ENCODE measurements at places on chromosomes 7 and 10.
A peak's percentile ranks its signal among the peaks of the same experiment; 100 is the strongest.

GRCh38 chr10:47322300-47323061 lies at the start of gene GDF2:
TSS of gene GDF2 (plus strand) at chr10:47322454. CDS start at chr10:47322669, 215 bp downstream.
- DNase-seq, result no peak

DNA sequence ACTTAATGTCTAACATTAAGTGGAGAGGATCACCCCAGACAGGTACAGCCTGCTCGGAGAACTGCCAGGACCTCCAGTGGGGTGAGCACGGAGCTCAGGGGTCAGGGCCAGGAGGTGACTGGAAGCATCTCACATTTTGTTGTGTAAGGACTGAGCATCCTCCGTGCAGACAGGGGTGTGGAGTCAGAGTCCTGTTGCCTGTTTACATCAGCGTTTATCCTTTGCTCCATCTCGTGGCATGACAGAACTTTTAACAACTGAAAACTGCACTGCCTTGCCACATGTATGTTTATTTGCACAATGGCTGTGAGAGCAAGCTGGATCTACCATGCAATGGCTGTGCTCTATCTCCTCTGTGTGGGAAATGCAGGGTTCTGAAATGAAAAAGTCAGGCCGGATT lies 175.4 kb upstream of the AKR1E2 start:
- DNase-seq, result no peak

DNA sequence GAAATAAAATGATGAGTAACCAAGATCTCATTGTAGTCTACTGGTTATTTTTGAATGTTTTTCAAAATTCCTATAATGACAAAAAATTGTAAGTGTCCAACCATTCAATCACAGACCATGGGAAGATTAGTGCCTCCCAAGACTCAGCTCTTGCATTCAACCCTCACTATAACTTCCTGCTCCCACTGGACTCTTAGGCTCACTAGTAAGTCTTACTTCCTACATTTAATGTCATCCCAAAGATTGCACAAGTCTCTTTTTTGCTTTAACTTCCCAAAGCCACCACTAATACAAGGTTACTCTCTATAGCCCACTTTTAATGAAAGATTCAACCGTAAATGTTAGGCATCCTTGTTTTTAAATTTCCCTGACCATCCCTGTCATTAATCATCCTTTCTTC lies 111.9 kb upstream of the NRBF2 start:
- no peak for DNase-seq

- DNase-seq, result no peak
Observed at GRCh38 chr10:7708832-7709231, 5.7 kb downstream of the ITIH2 start.

GRCh38 chr7:95916573-95917297 lies 144.4 kb downstream of the DYNC1I1 start:
- peak; percentile 70 for DNase-seq

DNA sequence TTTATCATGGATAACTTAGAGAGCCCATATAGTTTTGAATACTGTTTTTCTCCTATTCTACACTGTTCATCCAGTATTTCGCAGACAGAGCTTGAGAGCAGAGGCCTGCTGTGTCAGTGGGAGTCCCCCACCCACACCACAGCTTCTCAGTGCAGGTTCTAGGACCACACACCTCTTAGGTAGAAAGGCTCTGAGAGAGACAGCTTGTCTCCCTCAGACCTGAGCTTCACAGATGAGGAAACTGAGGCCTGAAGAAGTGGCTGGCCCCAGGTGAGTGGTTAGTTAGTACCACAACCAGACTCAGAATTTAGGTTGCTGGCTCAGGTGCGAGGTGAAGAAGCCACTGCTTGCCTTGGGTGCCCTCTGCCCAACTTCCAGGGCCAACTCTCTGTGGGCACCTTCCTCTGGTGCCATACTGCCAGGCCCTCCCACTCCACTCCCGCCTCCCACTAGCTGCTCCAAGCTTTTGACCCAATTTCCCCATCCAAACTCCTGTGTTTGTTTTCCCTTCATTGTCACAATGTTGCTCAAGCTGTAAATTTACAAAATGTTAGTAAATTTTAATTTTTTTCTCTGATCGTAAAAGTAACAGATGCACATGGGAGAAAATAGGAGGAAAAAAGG lies 7.6 kb upstream of the HILPDA start:
- DNase-seq, result no peak

GRCh38 chr7:113285411-113285810 lies 167.1 kb upstream of the SMIM30 start:
- DNase-seq, result peak; percentile 42

GRCh38 chr7:101633511-101633910 lies 4.4 kb upstream of the MYL10 start:
- no peak for DNase-seq

GRCh38 chr10:132183046-132183445 lies 3.7 kb upstream of the DPYSL4 start:
- no peak for DNase-seq

DNA sequence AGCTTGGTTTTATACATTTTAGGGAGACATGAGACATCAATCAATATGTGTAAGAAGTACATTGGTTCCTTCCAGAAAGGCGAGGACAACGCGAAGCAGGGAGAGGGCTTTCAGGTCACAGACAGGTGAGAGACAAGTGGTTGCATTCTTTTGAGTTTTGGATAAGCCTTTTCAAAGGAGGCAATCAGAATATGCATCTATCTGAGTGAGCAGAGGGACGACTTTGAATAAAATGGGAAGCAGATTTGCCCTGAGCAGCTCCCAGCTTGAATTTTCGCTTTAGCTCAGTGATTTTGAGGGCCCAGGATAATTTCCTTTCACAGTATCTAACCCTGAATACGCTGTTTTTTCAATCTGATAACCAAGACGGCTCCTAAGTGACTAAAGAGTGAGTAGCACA lies 82.5 kb upstream of the MYO3A start:
- DNase-seq, result no peak

DNA sequence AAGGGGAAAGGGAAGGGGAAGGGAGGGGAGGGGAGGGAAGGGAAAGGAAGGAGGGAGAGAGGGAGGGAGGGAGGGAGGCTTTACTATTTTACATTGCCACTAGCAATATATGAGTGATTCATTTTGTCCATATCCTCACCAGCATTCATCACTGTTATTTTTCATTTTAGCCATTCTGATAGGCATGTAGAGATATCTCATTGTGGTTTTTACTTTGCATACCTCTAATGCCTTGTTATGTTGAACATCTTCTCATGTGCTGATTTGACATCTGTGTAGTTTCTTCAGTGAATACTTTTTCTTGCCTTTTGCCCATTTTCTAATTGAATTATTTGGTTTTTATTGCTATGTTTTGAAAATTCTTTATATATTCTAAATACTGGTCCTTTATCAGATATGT lies 52.7 kb downstream of the GCC1 start:
- DNase-seq, result no peak

DNA sequence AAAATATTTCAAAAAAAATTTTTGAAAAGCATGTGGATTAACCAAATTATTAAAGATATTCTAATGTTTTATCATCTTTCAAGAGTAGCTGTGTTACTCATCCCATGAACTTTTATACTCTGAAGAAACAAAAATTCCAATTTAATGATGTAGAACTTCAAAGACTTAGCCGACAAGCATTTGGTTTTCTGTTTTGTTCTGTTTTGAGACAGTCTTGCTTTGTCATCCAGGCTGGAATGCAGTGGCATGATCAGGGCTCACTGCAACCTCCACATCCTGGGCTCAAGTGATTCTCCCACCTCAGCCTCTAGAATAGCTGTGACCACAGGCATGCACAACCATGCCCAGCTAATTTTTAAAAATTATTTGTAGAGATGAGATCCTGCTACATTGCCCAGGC lies 17.8 kb upstream of the LCOR start:
- peak; percentile 95 for DNase-seq

DNA sequence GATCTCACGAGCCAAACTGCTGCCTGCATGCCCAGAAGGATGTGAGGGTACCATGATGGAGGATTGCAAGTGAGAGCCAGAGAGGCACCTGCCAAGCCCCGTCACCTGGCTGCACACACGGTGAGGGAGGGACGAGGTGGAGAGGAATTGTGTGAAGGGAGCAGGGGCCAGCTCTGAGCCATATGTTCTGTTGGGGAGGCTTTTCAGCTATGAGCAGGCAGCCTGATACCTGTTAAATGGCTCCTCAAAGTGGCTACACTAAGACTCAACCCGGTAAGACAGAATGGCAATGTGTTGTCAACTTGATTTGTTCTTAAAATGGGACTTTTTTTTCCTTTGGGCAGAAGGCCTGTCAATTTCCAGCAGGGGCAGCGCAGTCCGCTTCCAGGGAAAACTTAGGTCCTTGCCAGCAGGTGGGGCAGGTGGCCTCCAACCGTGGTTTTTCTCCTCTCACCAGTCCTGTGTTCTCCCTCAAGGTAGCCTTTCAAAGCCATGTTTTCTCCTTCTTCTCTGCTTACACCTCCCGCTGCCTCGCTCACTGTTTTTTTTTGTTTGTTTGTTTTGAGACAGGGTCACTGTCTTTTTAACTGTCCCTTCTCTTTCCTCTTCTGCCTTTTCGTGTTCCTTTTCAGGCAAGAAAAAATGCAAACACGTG lies 57.7 kb upstream of the ZNRF2 start:
- peak; percentile 43 for DNase-seq

DNA sequence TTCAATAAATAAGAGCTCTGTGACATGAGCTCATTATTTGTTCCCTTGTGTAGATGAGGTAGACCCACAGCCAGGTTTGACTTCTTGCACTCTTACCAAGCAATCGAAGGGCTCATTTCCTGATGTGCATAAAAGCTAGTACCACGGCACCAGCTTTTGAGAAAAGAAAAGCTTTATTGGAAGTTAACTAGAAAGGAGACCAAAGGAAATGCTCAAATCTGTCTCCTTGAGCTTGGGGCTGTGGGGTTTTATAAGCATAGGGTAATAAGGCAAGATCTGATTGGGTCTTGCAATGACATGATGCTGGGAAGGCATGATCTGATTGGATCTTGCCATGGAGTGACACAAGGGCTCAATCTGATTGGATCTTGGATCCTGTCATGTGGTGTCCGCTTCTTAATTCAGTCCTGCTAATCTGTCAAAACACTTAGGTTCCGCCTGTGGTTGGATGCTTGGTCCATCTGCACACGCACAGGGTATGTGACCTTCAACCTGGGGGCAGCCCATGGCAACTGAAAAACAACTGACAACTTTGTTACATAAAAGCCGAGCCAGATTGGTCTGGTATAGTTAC lies 47.8 kb upstream of the FRMD4A start:
- DNase-seq, result no peak

DNA sequence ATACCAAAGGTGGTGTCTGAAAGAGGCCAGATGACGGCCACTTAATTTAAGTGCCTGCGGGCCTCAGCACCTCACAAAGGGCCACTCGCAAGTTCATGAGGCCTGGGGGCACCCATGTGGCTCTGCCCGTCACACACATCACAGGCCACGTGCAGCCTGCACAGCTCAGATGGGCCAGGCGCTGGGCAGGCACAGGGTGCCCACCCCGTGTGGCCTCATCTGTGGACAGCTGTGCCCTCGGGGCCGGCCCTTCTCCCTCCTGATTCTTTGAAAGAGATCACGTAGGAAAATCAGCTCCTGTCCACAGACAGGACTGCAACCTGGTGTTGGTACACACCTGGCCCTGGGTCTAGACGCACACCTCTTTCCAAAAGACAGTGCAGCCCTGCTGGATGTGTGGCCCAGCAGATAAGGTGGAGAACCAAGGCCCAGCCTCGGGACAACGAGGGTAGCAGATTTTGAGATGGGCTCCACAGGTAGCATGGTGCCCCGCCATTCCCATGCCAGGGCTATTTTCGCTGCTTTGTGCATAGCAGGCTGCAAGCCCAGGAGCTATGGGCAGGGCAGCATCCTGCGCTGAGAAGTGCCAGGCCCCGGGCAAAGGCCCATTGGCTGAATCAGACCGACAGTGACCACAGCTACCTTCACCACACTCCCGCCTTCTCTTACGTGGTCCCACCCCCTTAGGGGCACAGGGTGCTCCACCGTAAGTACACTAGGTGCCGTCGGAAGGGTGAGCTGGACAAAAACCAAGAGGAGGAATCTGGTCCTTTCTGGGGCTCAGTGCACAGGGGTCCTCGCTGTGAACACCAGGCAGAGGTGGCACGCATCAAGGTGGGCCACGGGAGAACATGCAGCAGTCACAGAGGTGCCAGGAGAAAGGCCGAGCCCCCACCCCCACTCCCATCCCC lies 124.5 kb downstream of the EBF3 start:
- DNase-seq, result no peak

- no peak for DNase-seq
Observed at GRCh38 chr7:64574540-64575099, 11.7 kb upstream of the ZNF680 start.

GRCh38 chr7:112501801-112502503 lies 21.2 kb downstream of the LSMEM1 start:
- DNase-seq, result no peak

- DNase-seq, result peak; percentile 3
Observed at GRCh38 chr10:51397695-51398094, 301.7 kb downstream of the CSTF2T start.

DNA sequence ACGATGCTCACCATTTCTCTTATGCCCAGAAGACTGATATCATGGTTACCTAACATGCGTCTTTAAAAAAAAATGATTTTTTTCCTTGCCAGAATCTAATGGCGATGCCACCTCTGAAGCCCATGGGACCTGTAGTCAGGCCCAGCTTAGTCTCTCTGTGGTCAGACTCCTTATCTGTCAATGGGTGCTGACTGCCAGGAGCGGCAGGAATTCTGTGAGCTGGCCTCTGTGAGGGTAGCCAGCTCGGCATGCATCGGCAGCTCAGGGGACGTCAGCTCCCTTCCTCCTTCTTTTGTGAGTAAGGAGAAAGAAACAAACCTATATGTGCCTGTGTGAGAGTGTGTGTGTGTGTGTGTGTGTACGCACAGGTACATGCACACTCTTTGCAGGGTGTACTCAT lies 49.9 kb upstream of the ZRANB1 start:
- no peak for DNase-seq

DNA sequence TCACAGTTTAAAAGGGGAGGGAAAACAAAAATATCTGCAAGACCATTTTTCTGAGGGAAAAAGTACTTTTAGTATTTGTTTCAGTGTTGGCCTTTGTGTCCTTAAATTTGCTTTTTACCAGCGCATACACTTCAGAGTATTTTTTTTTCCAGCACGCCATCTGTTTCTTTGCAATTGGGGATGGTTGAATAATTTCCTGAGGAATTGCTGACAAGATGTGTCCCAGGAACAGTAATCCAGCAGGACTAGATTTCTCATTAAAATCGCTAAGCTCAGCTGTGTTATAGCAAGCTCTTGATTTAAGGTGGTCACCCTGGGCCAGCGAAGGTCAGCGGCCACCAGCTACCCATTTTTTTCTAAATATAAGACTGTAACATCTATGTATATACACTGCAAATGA lies 156.9 kb upstream of the RHOBTB1 start:
- no peak for DNase-seq

- DNase-seq, result no peak
Observed at GRCh38 chr7:121101621-121102020, 113.1 kb downstream of the CPED1 start.

GRCh38 chr7:1603346-1604225 lies 33.8 kb upstream of the PSMG3 start:
- no peak for DNase-seq

GRCh38 chr10:6164271-6165095 lies 38.2 kb upstream of the PFKFB3 start:
- DNase-seq, result no peak

- no peak for DNase-seq
Observed at GRCh38 chr10:13091801-13092200, 8.2 kb upstream of the OPTN start.

GRCh38 chr10:21388589-21388988 lies 136.9 kb downstream of the SKIDA1 start:
- DNase-seq, result no peak

- no peak for DNase-seq
Observed at GRCh38 chr7:45713669-45714520, 139.7 kb downstream of the ADCY1 start.

- no peak for DNase-seq
Observed at GRCh38 chr10:100528123-100528886, 1.4 kb downstream of the NDUFB8 start.

GRCh38 chr7:75064291-75064690 lies 9.3 kb downstream of the RCC1L start:
- DNase-seq, result no peak

- no peak for DNase-seq
Observed at GRCh38 chr10:100999742-101000126, at the start of gene LZTS2. TSS of gene LZTS2 (plus strand) at chr10:100999808. CDS start at chr10:101002539, 2,731 bp downstream.

Measured in ELR (cell line).